ENCODE measurements at places on chromosomes 7 and 10. TPM values are rescaled to one million over a fixed set of nuclear protein-coding genes. Genes with fewer than 3 reads are reported as not detected.

DNA sequence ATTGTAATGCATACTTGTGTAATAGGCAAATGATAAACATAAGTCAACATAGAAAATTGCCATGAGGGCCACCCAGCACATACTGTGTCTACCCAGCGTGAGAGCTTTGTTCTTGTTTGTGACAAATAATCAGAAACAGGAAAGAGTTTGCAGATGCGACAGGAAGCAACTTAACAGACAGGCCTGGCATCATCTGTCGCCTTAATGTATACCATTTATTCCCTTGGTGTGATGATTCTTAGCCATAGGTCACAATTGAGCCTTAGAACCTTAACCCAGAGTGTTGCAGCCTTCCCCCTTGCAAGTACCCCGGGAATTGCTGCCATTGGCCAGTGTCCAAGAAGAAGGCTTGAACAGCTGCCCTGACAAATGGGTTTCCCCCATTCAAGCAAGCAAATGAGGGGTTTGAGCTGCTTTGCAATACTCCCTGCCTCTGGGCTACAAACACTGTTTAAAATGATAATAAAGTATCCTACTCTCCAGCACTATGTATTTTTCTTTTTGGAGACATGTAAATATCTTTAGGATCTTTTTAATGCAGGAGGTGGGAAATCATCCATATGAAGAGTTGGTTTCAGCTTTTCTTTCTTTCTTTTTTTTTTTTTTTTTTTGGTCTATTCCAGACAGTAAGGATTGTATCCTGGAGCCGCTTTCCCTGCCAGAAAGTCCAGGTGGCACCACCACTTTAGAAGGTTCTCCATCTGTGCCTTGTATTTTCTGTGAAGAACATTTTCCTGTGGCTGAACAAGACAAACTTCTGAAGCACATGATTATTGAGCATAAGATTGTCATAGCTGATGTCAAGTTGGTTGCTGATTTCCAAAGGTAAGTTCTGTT is 80.0 kb downstream of the ZNF277 start:
- DNase-seq = peak; percentile 2

The KCNMA1 gene
- 0.27 TPM for total RNA-seq

The UCMA gene
- not detected for total RNA-seq

DNA sequence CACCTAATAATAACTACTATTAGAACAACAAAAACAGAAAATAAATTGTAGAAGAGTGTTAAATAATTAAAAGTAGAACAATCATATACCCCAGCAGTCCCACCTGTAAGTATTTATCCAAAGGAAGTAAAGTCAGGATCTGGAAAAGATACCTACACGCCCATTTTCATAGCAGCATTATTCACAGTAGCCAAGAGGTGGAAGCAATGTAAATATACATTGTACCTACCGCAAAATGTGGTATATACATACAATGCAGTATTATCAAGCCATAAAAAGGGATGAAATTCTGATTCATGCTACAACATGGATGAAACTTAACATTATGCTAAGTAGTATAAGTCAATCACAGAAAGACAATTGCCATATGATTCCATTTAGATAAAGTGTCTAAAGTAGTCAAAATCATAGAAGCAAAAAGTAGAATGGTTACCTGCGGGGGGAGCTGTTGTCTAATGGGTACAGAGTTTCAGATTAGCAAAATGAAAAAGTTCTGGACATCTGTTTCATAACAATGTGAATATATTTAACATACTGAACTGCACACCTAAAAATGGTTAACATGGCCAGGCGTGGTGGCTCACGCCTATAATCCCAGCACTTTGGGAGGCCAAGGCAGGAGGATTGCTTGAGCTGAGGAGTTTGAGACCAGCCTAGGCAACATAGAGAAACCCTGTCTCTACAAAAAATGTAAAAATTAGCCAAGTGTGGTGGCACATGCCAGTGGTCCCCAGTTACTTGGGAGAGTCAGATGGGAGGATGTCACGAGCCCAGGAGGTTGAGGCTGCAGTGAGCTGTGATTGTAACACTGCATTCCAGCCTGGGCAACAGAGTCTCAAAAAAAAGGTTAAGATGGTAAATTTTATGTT is 6.0 kb upstream of the TMED4 start:
- peak; percentile 84 for DNase-seq

DNA sequence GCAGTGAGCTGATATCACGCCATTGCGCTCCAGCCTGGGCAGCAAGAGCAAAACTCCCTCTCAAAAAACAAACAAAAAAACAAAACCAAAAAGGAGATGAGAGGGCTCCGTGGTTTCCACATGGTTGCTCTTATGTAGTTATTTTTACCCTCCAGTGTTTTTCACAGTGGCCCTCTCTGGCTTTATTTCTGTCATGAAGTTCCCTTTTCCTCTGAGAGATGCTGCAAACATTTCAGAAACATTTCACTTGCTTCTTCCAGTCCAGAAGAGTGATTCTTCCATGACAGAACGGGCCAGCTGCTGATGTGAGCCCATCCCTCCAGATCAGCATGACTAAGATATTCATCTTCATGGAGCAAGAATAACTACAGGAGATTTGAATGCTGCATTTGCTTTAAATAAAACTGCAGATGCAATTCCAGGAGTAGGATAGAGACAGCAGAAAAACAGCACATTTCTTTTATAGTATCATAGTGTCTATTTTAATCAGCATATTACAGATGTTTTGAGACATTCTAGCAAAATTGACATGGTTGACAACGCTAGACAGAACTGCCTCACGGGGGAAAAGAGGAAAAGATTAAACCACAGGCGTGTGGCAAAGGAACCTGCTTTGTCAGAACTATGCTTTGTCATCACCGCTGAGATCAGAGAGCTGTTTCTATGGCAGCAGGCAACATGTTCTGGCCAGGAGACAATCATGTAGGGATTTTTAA is 40.3 kb downstream of the NRCAM start:
- DNase-seq = no peak

- DNase-seq = no peak
Measured at GRCh38 chr7:133109816-133110215, 27.9 kb upstream of the CHCHD3 start.

The IFIT2 gene
- total RNA-seq = 3.0 TPM

DNA sequence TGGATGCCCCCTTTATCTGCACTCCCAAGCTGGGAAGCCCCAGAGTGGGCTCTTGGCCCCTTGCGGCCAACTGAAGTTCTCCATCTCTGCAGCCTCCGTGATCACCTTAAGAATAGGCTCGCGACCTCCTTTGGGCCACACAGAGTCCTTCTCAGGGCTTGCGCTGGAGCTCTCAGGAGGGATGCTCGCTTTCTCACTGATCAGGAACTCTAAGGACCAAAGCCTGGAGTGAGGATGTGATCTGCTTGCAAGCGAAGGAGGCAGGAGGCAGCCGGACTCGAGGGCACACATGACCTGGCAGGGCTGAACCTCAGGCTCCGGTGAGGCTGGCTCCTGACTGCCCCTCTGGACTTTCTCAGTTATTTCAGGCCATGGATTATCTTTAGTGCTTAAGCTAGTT is 192.1 kb upstream of the MKI67 start:
- no peak for DNase-seq

GRCh38 chr10:125003146-125003900 is 61.4 kb downstream of the ZRANB1 start:
- no peak for DNase-seq

DNA sequence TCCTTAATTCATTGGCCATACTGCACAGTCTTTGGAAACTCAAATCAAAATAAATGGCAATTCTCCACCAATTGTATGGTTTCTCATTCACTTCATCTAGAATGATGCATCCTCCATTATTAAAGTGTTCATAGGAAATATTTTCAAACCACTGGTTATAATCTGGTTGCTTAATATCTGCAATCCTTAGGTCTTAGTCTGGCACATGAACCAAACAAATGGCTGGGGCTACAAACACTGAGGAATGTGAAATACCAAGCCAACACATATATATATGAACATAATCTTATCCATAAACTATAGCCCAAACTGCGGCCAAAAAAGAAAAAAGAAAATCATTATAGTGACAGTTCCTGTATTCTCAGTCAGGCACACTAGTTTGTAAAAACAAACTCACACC is 5.7 kb upstream of the MSS51 start:
- DNase-seq = no peak

The NPC1L1 gene
- total RNA-seq = under 0.01 TPM

- no peak for DNase-seq
Measured at GRCh38 chr10:127012769-127013152, 107.5 kb downstream of the DOCK1 start.

The ADGRA1 gene
- total RNA-seq = not detected

- DNase-seq = no peak
Measured at GRCh38 chr10:131963350-131963749, 18.4 kb downstream of the BNIP3 start.

The ADAP1 gene
- total RNA-seq = 16.2 TPM

- DNase-seq = no peak
Measured at GRCh38 chr7:80907141-80907601, 11.7 kb downstream of the SEMA3C start.

The ITPRID1 gene
- total RNA-seq = not detected

The NXPH1 gene
- total RNA-seq = not detected

The IFIT1B gene
- total RNA-seq = under 0.01 TPM

GRCh38 chr10:102140218-102140617 is 7.4 kb downstream of the PPRC1 start:
- DNase-seq = no peak

The TMEM196 gene
- not detected for total RNA-seq

- DNase-seq = no peak
Measured at GRCh38 chr7:55028011-55028410, 9.2 kb downstream of the EGFR start.

- no peak for DNase-seq
Measured at GRCh38 chr7:47449810-47450590, 131.9 kb downstream of the TNS3 start.

DNA sequence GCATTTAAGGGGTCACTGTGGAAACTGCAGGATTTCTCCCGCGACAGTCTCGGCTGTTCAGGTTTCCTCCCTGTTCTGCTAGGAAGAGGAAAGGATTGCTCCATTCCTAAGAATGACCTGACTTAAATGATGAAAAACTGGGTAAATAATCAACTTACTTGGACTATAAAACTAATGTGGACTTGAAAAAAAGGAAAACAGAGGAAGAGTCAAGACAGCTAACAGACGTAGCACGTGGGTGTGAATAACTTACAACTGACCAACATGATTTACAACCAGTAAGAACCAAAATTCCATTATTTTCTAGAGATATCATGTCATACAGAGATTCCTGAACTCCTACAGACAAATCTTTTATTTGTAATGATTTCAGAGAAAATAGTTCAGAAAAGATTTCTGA is 93.8 kb downstream of the ADAM12 start:
- DNase-seq = no peak

DNA sequence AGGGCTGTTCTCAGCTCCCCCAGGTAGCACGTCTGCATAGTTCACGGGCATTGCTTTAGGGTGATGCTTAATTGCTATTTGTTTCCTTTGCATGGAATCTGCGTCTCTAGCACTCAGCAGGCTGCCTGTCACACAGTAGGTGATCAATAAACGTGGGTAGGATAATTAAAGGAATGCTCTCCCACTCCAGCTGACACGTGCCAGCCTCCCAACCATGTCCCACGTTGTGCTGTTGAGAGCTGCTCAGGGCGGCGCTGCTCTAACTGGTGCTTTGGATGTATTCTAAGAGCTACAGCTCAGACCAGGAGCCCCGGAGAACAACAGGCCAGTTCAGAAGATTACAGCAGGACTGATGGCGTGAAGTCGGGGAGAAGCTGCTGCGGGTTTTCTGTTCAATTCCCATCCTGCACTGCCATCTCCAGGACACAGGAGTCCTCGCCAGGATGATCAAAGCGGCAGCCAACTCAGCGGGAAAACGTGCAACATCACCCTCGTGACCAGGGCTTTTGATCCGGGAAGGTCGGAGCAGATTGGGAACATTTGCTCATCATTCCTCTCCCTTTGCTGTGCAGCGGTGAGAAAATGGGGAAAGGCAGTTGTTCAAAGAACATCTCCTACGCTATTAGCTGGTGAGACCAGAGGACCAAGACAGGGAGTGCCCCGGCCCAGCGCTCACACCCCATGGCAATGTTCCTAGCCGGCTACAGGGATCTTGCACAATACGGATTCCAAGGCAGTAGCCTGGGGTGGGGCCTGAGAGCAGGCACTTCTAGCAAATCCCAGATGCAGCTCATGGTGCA is 50.5 kb upstream of the FOXK1 start:
- DNase-seq = peak; percentile 74

The MDH2 gene
- total RNA-seq = 67.6 TPM

- no peak for DNase-seq
Measured at GRCh38 chr7:4659551-4660286, 22.4 kb upstream of the FOXK1 start.

DNA sequence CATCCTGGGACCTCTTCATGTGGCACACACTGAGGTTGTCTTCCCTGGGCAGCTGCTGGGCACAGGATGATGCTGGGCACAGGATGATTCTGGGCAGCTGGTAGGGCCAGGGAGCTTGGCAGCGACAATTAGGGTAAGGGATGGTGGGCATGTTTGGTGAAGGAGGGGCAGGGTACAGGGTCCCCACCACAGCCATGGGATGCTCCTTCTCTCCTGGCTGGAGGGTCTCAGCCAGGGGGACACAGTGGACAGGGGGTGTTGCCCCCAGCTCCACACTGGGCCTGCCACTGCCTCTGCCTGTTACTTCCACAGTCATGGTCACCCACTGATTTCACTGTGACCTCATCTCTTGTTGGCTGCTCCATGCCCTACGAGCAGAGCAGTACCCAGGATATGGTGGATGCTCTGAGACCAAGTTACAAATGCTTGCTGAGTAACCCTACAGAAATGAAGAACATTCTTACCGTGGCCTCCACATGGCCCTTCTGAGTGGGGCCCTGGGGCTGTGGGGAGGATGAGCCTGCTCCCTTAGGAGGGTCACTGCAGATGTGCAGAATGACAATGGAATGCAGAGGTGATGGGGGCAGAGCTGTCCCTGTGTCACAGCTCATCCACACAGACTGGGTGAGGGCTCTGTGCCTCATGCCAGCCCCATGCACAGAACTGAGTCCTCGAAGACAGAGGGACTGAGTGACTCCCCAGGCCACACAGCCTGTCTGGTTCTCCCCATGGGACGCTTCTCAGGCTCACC is 28.4 kb upstream of the RET start:
- no peak for DNase-seq

GRCh38 chr7:134470864-134471263 is 12.0 kb upstream of the AKR1B1 start:
- DNase-seq = no peak

- no peak for DNase-seq
Measured at GRCh38 chr10:122671355-122671754, 28.3 kb downstream of the C10orf120 start.

- DNase-seq = no peak
Measured at GRCh38 chr10:110528224-110528996, 30.7 kb downstream of the DUSP5 start.

The RADIL gene
- total RNA-seq = 0.27 TPM

- no peak for DNase-seq
Measured at GRCh38 chr10:15483215-15484075, 112.4 kb upstream of the FAM171A1 start.

All from hematopoietic multipotent progenitor cell (in vitro differentiated cells).